Left renal cortex interstitium (tissue), 4 donors: ENCODE measurements at places on chromosomes 5 and 9.

DNA sequence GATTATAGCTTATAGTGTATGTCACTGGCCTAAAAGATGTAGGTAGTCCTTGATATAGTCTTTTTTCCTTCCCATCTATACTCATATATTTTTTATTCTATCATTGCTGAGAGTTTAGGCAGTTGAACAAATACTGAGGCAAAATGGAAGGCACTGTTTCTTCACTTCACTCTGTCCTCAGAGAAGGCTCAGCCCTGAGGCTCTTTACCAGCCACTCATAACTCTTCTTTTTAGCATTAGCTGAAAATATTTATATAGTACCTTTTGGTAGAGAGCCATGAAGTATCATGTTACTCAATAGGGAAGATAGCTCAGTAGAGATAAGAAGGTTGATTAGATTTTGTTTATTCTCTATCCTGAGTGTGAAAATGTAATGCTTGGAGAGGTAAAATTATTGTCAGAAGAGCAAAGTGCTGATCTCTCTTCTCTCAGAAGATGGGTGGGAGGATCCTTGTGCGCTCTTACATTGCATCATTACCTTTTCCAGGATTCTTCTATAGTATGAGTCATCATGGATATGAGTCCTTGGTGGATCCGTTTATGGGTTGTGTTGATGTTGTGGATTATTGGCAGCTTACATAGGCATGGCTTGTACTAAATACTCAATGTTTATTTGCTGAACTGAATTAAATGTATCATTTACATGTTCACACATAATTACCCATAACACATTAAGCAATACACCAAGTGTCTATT is 88.1 kb downstream of the ANXA1 start:
- DNase-seq, result no peak

DNA sequence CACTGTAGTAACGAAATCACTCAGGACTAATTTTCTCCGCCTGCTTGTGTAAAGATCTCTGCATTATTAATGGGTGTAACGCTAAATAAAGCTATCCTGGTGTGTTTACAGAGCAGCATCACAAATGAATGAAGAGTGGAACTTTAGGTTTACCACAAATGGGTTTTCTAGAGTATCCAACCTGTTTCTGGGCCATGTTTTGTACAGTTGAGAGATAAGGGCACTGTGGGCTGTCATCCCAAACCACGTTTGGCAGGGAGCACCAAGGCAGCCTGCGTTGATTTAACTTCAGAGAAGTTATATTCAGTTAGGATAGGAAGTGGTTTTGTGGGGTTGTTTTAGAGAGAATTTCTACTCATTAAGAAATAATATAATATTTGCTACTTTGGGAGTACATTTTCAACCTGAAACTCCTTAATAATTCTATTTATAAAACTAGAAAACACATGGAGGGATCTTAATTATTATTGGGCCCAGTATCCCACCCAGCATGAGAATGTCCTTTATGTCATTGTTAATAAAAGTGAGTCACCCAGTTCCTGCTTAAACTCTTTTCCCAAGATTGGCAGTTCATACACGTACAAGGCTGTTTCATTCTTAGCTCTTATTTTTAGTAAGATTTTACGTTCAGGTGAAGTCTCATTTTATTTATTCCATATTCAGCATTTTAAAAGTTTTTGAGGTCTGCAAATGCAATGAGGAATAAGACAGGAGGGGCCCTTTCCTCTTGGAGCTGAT is 8.0 kb downstream of the KCNN2 start:
- DNase-seq, result no peak

DNA sequence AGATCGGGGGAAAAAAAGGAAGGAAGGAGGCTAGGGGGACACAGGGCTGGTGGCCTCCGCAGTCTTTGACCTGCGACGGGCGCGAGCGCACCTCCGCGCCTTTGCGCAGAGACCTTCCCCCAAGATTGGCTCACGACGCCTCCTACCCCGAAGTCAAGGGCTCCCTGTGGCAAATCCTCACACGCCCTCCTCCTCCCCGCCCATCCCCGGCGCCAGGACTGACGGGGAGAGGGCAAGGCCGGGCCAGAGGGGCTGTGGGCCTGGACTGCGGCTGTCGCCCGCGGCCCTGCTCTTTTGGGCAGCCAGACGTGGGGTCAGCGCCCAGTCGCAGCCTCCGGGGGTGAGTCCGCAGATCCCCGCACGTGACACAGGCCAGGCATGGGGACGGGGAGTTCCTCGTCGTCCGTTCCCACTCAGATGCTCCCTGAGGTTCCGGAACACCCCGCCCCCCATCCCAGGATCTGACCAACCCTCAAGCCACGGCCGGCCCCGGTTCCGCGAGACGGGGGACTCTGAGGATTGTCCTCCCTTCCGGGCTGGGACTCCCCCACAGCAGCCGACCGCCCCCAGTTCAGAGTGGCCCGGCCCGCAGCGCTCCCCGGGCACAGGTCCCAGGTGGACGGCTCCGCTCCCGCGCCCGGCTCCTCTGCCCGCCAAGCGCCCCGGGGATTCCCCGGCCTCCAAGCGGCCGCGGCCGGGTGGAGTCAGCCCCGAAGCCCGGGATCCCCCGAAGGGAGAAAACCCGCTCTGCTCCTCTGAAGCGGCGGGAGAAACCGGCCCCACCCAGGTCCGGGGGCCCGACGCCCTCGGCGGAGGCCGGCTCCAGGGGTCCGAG is 543 bp upstream of the ANKRD33B start:
- no peak for DNase-seq

DNA sequence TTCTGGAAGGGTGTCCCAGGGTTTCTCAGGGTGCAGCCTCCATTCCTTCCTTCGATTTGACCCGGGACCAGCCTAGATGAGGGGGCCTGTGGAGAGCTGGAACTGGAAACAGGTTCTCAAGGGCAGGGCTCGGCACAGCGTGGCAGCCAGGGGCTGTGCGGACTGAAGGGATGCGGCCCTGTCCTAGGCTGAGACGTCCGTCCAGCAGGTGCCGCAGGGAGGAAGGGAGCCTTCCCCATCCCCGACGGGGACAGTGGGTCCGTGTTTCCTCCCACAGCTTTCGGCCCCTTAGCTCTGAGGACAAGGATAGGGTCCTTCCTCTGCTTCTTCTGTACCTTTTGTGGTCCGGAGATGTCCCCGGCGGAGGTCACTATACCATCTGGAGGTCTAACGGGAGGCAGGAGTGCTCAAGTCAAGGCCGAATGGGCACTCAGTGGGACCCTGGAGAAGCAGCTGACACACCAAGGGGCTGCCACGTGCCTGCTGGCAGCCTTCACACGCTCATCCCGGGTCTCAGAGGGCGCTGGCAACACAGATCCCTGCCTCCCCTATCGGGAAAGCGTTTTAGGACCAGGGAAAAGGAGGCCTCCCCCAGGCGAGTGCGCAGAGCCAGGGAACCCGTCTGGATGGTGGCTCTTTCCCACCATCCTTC is 49.9 kb downstream of the USP20 start:
- DNase-seq, result no peak

GRCh38 chr5:149760854-149761187 is 30.7 kb downstream of the PPARGC1B start:
- no peak for DNase-seq

GRCh38 chr5:144141585-144141984 is 28.9 kb downstream of the YIPF5 start:
- no peak for DNase-seq

DNA sequence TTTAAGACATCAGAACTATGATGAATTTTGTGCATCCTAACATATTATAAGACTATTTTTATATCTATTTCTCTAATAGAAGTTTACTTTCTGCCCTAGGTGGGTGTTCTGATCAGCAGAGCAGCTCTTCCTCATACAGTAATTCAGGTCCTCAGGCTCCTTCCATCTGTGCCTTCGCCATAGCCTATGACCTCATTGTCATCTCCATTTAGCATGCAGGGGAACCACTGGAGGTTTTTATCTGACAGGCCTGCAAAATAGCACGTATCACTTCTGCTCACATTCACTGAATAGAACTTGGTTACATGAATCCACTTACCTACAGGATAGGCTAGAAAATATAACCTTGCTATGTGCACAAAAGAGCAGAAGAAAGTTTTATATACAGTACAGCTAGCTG is 159.4 kb upstream of the CCNH start:
- no peak for DNase-seq

GRCh38 chr5:164373876-164374275 is 868.5 kb downstream of the MAT2B start:
- no peak for DNase-seq

DNA sequence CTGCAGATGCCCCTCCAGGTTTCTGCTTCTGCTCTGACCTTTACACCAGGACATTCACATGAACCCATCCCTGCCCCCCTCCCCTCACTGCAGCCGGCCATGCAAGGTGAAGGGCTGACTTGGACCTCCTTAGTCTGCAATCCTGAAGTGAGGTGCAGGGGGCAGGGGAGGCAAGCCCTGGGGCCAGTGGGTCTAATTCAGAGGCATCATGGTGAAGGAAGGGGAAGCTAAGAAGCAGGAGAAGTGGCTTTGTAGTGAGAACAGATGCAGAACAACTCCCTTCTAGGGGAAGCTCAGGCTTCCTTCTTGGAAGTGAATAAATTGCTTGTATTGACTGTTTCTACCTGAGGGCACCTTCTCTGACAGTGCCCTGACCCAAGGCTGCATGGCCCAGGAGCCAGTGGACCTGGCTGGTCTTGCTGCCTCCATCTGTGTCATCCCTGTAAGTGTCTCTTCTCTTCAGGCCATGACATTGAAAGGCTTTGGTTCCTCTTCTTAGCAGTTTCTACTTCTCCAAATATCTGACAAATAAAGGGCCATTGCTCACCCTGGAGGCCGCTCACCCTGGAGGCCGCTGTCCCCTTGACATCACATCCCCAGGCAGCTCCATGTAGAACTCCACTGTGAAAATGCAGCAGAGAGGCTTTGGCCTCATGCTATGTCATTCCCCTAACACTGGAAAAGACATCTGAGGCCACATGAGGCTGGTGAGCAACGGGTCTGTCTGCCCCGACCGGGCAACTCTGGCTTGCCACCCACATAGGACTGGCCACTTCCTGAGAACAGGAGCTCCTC is 55.3 kb downstream of the GADD45G start:
- no peak for DNase-seq

- DNase-seq, result no peak
Measured at GRCh38 chr5:24644761-24645160, at the start of gene CDH10. CDH10 (minus strand) TSS chr5:24644978; CDS start chr5:24593490, 51,488 bp downstream.

- DNase-seq, result no peak
Measured at GRCh38 chr9:96164268-96164683, 137.7 kb downstream of the HSD17B3 start.
